Activated T-helper 1 cell treated with anti-CD3 and anti-CD28 coated beads, Interleukin-2, amount 50 U/mL, for 16 hours (primary cell): ENCODE measurements at places on chromosomes 7 and 10.
A peak's percentile ranks its signal among the peaks of the same experiment; 100 is the strongest.

GRCh38 chr10:109317746-109318366 lies 605.5 kb downstream of the XPNPEP1 start:
- no peak for DNase-seq

- no peak for DNase-seq
Measured at GRCh38 chr10:84117686-84118394, 21.5 kb upstream of the GHITM start.

GRCh38 chr7:106770191-106770590 lies 94.9 kb upstream of the PIK3CG start:
- DNase-seq = no peak

- DNase-seq = no peak
Measured at GRCh38 chr7:11749629-11750028, 82.4 kb downstream of the THSD7A start.

DNA sequence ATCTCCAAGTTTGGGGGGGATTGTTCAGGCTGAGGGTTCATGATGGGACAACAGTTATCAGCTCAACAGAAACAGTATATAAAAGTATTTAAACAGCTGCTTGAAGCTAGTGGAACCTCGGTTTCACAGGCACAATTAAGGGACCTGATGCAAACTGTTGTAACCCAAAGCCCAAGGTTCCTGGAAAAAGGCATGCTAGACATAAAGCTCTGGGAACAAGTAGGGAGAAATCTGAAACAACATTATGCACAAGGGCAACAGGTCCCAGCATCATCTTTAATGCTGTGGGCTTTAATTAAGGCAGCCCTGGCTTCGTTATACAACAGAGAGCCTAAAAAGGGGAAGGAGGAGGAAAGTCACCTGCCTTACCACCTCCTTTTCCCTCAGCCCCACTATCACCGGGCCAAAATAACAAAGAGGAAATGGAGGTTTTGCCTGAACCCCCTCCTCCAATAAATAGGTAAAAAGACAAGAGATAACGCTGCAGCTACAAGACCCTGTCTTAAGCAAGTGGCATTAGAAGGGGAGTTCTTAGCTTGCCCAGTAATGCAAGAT lies 83.2 kb upstream of the GPR22 start:
- no peak for DNase-seq

- DNase-seq = no peak
Measured at GRCh38 chr7:44853391-44853790, 5.5 kb upstream of the H2AZ2 start.

- DNase-seq = no peak
Measured at GRCh38 chr10:100679327-100679726, 66.1 kb upstream of the PAX2 start.

DNA sequence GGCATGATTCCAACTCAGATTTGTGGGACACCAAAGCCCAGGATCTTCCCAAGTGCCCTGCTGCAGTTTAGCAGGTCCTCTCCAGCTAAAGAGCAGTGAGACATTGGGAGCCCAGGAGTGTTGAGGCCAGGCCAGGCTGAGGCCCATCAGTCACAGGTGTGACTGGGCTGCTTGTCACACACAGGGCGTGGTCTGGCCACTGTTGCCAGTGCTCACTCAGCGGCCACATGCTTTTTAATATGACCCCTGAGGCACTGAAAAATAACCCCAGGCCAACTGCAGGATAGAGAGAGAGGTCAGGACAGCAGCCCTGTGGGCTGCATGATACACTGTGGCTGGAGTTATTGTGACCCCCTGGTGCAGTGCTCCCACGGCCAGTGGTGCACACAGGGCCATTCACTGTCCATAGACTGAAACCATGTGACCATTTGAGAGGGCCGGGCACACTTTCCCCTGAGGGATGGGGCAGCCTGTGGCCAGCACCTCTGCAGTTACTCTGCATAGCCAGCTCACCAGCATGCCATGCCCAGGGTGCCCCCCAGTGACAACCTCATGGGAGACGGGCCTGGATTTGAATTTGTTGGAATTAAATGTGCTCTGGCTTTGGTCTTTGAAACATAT lies 4.2 kb downstream of the GDF2 start:
- DNase-seq = no peak

DNA sequence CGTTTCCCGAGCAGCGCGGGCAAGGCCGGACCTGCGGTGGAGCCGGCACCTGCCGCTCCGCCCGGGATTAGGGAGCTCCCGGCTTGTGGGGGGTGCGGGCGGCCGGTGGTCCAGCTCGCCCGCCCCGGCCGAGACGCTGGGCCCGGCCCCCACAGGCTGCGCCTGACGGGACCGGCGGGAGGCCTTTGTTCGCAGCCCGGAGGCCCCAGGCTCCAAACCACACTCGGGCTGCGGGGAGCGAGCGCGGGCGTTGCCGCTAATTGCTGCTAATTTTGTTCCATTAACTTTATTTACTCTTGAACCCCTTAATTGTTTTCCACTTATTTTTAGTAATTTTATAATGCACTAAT lies 9.6 kb downstream of the UNCX start:
- DNase-seq = no peak

DNA sequence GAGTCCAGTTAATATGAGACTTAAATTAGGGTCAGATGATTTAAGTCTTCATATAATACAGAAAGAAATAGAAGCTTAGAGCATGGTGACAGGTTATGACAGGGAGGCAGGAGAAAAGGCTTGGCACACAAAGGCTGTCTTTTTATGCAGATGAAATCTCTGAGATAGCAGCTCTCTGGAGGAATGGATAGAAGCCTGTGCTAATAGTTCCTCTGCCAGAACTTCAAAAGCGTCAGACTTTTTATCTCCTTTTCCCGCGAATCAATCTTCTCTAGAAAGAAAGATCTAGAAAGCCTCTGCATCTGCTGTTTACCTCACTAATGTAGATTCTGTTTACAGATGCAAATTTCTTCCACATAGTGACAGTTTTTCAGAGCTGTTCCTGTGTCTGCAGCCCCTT lies 1106.2 kb downstream of the XPNPEP1 start:
- DNase-seq = no peak

DNA sequence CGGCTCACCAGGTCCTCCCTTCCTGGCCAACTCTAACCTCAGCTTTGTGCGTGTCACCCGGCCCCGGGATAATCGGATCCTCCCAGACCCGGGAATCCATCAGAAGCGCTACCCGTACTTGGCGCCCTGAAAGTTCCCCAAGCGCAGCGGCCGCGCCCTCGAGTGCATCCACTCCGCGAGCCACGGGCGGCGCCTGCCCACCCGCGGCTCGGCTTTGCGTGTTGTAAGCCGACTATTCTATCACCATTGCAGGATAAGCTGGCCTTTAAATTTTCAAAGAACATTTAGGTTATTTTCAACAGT lies 35.7 kb upstream of the EBLN1 start:
- peak; percentile 32 for DNase-seq

- no peak for DNase-seq
Measured at GRCh38 chr7:12796397-12797127, 109.1 kb downstream of the ARL4A start.

GRCh38 chr7:95391761-95392160 lies 4.4 kb downstream of the PON3 start:
- no peak for DNase-seq

- DNase-seq = no peak
Measured at GRCh38 chr7:68158686-68159295, 1162.2 kb downstream of the TYW1 start.

DNA sequence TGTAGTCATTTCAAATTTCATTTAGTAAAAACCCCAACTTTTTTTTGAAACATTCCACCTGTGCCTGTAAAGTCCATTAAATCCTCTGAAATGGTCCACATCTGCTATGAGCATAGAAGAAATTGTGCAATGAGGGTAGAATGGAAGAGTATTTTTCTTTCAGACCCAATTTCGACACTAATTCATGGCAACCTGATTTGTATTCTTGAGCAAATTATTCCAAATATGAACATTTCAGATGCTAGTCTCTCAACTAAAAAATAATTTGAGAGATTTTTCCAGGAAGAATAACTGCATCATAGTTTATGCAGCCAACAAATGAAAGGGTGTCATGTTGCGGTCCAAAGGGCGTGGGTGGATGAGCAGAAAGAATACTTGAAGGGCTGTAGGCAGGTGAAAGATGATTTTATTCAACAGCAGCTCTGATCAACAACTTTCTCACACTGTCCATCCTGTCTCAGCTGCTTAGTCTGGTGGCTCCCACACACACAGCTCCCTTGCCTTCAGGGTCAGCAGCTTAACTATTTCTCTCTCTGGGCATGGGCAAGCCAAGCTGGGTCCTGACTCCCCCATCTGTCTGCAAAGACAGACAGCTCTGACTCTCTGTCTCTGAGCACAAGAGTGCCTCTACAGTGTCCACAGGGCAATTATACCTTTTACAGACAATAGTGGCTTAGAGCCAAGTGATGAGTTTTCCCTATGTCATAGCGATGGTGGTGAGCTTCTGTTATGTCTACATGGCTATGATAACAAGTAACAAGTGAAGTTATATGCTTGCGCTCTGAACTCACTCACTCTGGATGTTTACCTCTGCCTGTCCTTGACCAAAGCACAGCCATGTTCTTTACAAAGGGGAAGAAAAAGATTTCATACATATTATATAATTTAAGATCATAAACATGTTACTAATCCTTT lies 11.5 kb downstream of the STEAP2 start:
- no peak for DNase-seq

DNA sequence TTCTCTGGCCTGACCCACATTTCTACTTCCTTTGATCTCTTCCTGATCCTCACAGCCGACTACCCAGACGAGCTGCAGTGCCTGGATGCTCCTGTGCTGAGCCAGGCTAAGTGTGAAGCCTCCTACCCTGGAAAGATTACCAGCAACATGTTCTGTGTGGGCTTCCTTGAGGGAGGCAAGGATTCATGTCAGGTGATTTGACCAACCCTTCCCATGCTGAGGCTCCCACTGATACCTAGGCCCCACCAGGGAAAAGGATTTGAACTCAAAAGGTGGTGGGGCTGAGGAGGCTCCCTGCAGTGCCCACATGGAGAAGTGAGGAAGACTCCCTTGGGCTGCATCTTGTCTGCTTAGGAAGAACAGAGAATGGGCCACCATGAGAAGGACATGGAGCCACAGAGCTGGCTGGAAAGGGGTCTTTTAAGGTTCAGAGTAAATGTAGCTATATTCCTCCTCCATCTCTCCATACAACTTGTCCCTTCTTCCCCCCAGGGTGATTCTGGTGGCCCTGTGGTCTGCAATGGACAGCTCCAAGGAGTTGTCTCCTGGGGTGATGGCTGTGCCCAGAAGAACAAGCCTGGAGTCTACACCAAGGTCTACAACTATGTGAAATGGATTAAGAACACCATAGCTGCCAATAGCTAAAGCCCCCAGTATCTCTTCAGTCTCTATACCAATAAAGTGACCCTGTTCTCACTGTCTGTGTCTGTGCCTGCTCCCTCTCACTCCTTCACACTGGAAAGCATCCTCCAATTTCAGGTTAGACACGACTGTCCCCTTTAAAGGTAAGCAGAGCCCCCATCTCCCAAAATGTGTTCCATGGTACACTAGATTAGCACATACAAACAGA lies 3.3 kb downstream of the PRSS1 start:
- no peak for DNase-seq

DNA sequence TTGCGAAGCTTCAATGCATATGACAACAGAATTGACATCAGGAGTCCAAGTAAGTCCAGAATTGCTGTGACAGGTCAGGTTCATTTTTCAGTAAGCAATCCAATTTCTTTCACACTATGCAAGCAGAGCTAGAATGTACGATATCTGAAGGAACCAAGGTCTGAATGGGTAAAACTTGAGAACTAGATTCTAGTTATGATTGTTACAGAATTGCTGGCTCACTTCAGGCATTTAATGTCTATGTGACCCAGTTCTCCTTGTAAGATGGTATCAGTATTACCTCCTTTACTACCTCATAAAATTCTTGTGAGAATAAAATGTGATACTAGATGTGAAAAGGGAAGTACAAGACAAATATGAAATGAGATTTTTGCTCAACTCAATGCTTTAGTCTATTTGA lies 159.6 kb downstream of the GPR158 start:
- no peak for DNase-seq

- no peak for DNase-seq
Measured at GRCh38 chr10:77890097-77890496, 36.5 kb downstream of the DLG5 start.

DNA sequence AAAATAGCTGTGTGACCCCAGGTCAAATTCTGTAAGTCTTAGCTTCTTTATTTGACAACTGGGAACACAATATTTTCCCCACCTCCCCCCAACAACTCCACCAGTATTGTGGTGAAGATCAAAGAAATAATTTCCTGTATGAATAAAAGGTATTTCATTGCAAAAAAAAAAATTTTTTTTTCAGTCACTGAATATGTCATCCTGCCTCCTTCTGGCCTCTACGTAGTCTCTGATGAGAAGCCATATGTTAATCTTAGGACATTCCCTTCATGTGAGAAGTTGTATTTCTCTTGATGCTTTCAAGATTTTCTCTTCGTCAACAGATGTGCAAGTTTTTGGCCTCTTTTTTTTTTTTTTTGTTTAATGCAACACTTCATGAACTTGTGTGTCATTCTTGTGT lies 33.0 kb downstream of the ZNF33A start:
- DNase-seq = no peak

- no peak for DNase-seq
Measured at GRCh38 chr7:101666741-101667140, 37.6 kb upstream of the MYL10 start.

DNA sequence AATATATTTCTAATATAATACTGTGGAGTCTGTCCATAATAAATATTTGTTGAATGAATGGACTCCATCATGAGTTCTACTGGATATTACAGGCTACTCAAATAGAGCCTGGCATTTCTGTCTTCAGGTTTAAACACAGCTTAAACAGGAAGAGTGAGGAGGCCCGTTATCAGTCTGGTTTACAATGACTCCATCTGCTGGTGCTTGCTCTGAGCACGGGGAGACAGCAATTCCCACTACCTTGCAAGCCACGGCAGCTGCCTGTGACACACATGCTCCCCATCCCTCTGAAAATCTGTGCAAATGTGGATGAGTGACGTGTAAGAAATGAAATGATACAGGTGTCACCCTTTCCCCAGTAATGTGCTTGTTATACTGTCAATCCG lies 293.5 kb upstream of the IMMP2L start:
- DNase-seq = no peak

- DNase-seq = no peak
Measured at GRCh38 chr7:95365151-95365550, 31.0 kb downstream of the PON3 start.

GRCh38 chr7:9835199-9835598 lies 1138.5 kb upstream of the PHF14 start:
- DNase-seq = no peak

DNA sequence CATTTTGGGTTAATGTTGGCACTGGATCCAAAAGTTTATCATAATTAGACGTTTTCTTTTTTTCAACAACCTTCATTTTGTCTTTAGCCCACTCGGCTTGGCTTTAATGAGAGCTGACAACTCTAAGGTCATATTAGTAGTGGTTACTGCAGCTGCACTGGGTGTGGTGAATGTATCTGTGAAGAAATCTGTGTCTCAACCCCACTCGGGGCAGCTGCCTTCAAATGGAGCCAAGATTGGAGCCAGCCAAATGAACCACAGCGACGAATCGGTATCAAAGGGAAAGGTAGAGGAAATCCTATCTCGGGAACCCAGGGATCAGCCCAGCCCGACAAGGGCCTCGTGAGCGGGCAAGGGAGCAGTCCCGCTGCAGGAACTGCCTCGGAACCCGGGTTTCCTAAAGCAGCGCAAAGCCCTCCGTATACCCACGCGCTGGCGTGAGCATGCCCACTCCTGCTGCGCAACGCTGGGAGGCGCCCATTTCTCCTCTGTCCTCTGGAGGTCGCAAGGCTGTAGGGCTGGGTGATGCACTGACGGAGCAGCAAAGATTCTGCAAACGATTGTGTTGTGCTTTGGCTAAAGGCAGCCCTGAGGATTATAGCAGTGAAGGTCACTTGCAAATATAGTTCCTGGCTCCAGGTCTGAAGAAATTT lies 98.7 kb upstream of the MBL2 start:
- no peak for DNase-seq

GRCh38 chr7:124071843-124072242 lies 39.0 kb upstream of the TMEM229A start:
- no peak for DNase-seq

GRCh38 chr10:109937460-109938065 lies 14.3 kb upstream of the XPNPEP1 start:
- no peak for DNase-seq
